ENCODE measurements at places on chromosomes 2 and 18.

DNA sequence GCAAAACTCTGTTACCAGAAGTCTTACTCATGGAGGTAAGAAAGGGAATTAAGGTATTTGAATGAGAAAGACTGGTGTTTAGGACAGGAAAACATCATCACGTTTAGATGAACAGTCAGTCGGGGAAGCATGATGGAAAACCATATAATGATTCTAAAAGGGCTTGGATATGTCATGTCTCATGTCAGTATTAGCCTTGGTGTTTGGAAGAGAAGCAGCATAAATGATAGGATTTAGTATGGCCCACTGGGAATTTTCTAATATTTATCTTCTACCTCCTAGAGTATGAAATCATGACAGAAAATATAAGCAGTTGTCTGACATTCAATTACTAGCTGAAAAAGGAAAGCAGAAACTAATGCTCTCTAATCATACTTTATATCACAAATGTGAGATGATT, 1643.6 kb upstream of the CELF4 start:
- no peak for DNase-seq

GRCh38 chr2:231334179-231334930, 61.2 kb upstream of the B3GNT7 start:
- DNase-seq, result no peak

GRCh38 chr2:25483607-25484266, 142.0 kb upstream of the DNMT3A start:
- DNase-seq, result peak; percentile 50

- DNase-seq, result peak; percentile 40
Measured at GRCh38 chr2:110858135-110858725, 125.9 kb downstream of the ACOXL start.

- no peak for DNase-seq
Measured at GRCh38 chr2:20612925-20613916, 37.7 kb downstream of the HS1BP3 start.

DNA sequence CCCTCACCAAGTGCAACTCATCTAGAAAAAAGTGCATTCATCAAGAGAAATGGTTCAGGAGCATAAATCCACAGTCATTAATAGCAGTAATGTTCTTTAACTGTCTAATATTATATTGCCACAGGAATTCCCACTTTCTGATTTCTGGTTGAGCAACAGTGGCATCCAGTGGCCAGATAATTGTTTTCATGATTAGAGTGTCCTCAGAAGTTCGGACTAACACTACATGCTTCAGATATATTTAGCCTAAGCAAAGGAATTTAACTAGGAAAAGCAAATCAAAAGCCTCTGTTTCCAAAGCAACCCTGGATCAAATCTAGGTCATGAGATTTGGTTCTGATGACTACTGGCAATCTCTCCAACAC, 9.8 kb upstream of the ERBB4 start:
- DNase-seq, result no peak

GRCh38 chr2:38581193-38582147, 21.3 kb downstream of the HNRNPLL start:
- peak; percentile 65 for DNase-seq

- no peak for DNase-seq
Measured at GRCh38 chr2:216777637-216778273, 82.1 kb downstream of the TNP1 start.

DNA sequence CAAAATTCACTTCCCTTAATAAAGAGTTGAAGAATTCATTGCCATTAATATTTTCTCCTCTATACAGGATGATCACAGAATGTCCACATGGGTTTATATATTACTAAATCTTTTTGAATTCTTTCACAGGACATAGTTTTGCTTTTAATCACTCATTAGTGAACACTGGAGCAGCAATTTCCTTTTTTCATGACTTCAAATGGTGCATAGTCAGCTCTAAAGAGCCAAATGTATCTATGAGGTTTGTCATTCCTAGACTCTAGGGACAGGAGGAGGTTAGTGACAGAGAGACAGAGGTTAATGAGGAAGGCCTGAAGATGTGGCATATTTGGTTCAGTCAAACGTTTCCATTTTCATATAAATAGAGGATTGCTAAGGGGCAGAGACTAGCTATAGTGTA, 111.8 kb downstream of the FSHR start:
- DNase-seq, result no peak

DNA sequence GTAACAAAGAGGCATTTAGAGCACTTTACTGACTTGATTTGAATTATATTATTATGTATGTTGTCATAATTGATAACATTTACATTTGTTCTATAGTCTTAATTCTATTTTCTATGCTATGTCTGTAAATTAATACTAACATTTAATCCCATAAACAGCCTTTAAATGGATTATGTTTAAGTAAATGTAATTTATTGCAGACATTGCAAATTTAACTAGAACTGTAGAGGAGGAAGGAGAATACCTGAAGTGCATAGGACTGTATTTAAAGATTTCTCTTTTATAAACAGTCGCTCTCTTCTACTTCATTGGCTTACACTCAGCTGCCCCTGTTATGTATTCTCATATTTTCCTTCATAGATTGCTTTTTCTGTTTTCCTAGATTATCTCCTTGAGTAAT, 92.4 kb downstream of the SPAG16 start:
- no peak for DNase-seq

DNA sequence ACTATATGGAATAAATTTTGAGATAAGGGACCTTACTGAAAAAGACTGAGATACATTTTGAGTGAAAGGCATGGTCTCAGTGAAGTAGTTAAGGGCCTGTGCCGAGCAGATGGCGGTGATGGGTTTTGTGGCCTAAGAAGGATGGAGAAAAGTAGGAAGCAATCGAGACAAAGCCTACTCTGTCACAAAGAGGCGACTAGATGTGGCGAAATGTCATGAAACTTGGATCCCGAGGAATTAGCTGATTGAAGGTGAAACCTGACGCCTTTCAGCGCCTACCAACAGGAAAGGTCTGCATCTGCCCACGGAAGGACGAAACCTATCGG, 558 bp upstream of the CEP192 start:
- no peak for DNase-seq

GRCh38 chr18:75108579-75109318, 100.2 kb downstream of the PTGR3 start:
- DNase-seq, result no peak

DNA sequence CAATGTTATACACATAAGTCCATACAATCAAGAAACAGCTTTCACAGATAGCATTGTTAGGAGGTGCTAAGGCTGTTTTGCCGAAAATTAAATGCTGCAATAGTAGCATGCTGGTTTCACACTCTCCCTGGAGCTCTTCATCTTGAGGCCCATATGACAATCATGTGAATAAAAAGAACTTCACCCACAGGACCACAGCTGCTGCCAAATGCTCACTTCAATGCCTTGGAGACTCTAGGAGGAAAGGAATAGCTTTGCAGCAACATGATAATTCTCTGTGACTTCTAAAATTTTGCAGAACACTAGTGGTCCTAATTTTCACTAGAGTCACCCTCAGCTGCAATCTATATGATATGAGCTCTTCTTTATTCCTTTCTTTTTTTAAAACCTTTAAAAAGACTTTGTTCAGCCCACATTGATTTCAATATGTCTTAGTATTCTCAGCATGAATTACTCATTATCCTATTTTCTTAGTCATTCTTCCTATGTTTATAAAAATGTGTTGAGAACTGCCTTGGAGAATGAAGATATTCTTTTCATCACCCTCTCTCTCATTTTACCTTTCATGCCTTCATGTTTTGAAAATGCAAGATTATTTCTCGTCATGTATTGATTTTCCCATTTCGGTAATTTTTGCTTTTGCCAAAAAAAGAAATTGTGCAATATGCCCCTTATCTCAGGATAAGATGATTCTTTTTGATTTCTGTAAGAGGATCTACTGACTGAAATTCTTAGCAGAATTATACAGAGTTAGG, 108.2 kb downstream of the PDE1A start:
- no peak for DNase-seq

GRCh38 chr2:20590704-20591515, 60.0 kb downstream of the HS1BP3 start:
- DNase-seq, result no peak

GRCh38 chr18:47558110-47558750, 306.8 kb upstream of the SKOR2 start:
- DNase-seq, result no peak

- DNase-seq, result no peak
Measured at GRCh38 chr2:241329669-241330615, 14.2 kb downstream of the SEPTIN2 start.

DNA sequence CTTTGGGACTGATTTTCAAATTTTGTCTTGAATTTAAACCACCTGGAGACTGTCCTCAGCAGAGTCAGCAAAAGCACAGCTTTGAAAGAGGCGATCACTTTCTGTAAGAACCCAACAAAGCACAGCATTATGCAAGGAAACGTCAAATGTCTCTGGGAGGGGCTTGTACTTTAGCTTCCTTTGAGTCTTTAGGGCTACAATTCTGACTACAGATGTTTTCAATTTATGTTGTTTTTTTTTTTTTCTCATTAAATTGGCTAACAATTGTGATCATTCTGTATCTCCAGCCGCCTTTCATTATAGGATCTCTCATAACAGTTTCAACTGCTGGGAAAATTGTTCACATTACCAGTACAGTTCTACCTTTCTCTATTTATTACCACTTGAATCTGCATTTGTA, 48.3 kb downstream of the COL3A1 start:
- DNase-seq, result no peak

DNA sequence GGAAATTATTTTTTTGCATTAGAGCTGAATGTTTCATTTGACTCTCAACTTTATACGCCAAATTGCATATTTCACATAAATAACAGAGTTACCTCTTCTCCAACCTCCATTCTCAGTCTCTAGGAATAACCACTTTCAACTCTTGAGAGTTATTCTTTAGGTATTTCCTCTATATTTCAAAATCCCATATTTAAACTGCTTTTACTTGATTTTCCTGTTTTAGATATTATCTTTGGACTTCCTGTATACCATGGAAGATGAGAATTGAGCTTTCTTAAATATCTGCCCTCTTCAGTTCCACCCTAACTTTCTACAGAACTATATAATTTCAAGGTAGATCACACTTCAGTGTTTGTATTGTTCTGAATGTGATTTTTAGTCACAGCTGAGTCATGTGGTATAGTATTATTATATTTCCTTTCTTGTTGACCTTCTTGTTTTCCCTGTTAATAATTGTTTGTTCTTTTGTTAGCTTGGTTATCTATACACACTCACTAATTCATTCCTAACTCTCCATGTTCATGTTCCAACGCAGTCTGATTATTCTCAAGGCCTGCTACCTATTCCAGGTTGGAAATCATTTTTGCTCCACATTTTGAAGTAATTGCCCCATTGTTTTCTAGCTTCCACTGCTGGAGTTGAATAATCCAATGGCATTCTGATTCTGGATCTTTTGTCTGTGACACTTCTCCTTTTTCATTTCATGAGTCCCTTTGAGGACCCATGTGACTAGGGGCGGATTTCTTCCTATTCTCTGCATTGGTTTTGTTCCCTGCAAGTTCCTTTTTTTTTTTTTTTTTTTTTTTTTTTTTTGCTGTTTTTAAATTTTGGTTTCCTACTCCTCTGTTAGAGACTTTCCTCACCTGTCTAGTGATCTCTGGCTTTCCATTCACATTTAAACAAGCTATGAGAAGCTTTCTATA, 156.8 kb upstream of the RBMS1 start:
- no peak for DNase-seq

- DNase-seq, result no peak
Measured at GRCh38 chr2:161400076-161400475, 16.0 kb upstream of the TBR1 start.

DNA sequence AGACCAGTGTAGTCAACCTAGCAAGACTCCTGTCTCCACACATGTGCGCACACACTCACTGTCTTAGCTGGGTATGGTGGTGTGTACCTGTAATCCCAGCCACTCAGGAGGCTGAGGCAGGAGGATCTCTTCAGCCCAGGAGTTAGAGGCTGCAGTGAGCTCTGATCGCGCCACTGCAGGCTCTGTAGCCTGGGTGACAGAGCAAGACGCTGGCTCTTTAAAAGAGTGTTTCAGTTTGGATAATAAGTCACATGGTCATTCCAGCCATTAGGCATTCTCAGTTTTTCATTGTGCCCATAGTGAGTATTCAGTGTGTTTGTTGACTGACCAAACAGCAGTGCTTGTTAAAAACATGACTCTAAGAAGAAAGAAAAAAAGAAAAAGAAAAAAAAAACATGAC, 31.0 kb downstream of the RAB10 start:
- no peak for DNase-seq

DNA sequence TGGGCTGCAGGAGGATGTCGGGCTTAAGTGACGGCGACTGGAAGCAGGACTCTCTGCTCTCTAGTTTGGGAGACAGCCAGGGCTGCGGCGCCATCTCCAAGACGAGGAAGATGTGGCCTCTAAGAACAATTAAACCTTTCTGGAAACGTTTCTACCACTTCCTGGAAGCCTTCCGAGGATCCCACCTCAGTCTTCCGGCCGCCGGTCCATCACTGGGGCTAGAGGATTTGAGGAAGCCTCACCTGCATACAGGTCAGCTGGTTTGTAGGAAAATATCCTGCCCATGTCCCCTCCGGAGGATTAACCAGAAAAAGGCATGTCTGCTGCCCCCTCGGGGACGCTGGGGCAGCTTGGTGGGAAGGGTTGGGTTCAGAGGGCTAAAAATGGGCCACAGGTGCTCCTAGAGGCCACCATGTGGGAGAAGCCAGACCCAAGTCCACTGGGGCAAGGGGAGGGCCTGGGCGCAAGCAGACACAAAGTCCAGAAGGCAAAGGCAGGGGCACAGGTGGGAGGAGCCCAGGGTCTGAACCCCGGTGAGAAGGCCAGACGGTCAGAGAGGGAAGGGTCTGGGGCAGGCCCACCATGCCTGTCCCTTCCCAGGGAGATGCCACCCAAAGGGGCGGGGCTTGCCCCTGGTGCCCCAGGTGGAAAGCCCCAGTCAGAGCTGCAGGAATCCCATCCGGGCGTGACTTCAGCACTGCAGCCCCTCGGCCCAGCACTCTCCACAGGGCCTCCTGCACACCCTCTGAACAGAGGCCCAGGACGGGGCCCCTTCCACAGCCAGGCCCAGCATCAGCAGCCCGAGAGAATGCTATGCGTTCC, 82.2 kb upstream of the ID2 start:
- no peak for DNase-seq

GRCh38 chr2:235747786-235748091, 253.9 kb downstream of the AGAP1 start:
- no peak for DNase-seq

DNA sequence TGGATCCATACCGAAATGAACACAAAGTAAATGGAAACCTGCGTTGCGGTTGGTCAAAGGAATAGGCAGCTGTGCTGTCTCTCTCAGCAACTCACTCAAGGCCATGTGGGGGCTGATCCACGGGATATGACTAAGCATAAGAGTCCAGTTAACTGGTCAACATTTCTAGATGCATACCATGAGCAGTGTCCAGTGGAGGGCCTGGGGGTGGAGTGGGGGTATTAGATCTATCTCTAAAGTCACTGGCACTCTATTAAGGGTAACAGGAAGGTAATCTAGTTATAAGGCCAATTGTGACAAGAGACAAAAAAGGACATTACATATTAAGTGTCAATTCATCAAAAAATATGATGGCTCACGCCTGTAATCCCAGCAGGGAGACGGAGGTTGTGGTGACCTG, 136.8 kb downstream of the TTC32 start:
- no peak for DNase-seq

All from naive B cell (primary cell).